Renal cortical epithelial cell (primary cell): ENCODE measurements at places on chromosomes 16 and 17. TPM values are rescaled to one million over a fixed set of nuclear protein-coding genes. Genes with fewer than 3 reads are reported as not detected.
A peak's percentile ranks its signal among the peaks of the same experiment; 100 is the strongest.

DNA sequence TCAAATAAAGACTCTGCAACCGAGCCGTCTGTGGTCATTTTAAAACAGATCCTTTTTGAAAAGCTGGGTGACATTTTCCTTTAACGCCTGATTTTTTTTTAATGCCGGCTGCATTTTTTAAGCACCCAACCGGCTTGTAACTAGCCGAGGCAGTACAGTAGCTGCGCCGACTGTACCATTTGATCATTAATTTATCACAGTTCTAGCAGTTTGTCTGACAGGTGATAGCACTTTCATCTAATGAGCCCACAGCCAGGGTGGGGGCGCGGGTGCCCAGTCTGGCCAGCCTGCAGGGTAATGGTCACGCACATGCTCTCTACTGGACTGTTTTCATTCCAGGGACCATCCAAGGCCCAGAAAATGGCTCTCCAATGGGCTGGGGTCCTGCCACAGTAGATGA lies 68.8 kb downstream of the IRX5 start:
- no peak for DNase-seq

DNA sequence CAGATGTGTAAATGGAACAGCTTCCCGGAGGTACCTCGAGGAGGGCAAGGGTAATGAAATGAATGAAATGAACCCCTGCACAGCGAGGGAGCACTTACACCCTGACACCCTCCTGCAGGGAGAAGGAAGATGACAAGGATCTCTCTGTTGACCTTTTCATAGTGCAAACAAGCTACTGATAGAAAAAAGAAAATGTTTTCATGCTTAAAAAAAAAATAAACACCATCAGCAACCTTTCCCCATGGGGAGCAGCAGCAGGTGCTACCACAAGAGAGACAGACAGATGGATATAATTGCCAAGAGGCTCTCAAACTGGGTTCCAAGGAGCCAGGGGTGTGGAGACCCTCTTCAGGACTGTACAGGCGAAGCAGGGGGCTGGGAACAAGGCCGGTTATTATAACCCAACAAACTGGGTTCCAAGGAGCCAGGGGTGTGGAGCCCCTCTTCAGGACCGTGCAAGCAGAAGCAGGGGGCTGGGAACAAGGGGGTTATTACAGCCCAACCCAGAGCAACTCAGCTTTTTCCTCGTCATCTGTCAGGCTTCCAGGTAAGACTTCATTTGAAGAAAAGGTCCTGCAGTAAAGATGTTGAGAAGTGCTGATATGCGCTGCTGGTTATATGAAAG lies 718 bp upstream of the RPH3AL start:
- no peak for DNase-seq

DNA sequence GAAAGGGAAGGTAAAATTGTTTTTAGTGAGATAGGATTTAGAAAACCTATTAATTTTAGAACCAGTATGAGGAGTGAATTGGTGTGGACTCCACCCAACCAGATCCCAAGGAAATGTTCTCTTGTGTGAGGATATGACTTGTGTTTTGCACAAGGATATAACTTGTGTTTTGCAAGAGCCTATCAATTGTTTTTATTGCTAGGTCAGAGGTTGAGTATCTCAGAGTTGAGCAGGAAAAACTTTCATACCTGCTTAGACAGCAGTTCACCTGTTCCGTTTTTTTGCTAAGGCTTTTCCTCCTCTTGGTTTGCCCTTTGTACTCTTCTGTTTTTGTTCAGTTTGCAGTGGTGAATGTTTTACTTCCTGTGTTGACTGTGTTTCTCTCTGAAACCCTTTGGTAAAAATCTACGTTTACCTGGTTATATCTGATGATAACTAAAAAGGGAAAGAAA lies 5.1 kb downstream of the NBR1 start:
- DNase-seq, result peak; percentile 22

GRCh38 chr17:8871081-8871581 lies 3.7 kb upstream of the PIK3R6 start:
- no peak for DNase-seq

SYCE1L gene
- 1.4 and 3.5 TPM in 2 replicates for total RNA-seq

CCL16 gene
- total RNA-seq, result not detected in 2 replicates

CTRB2 gene
- not detected in 2 replicates for total RNA-seq
